Stimulated activated CD8-positive, alpha-beta memory T cell treated with anti-CD3 and anti-CD28 coated beads, Interleukin-7, amount 100 ng/mL, for 48 hours (primary cell): ENCODE measurements at places on chromosomes 6 and 20.
A peak's percentile ranks its signal among the peaks of the same experiment; 100 is the strongest.

- DNase-seq = no peak
Measured at GRCh38 chr20:15584507-15584906, 988.7 kb downstream of the KIF16B start.

DNA sequence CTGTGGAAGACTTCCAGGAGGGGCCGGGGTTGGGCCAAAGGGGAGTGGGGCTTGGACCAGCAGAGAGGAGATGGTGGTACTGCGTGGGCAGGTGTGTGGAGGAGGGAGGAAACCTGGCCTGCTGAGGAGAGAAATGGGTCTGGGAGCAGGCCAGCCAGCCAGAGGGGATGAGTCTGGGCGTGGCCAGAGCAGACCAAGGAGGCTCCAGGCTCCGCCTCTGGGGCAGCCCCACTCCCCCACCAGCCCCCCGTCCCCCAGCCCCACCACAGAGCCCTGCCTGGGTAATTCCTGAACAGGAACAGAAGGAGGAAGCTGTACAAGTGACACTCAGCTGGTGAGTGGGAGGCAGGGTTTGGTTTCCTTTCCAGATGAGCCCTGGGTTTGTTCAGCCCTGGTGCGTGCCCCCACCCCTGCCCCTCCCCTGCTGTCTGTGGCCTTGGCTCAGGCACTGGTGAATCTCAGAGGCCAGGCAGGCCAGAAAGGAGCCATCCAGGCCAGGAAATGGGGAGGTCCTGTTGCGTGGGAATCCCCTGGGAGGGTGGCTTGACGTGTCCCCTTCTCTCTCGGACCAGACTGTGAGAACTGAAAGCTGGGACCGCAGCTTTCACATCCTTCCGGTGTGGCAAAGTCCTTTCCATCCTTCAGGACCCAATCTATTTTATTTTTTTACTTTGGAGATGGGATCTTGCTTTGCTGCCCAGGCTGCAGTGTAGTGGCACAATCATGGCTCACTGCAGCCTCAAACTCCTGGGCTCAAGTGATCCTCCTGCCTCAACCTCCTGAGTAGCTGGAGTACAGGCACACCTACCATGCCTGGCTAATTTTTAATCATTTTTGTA, 9.4 kb upstream of the SRC start:
- DNase-seq = peak; percentile 32

DNA sequence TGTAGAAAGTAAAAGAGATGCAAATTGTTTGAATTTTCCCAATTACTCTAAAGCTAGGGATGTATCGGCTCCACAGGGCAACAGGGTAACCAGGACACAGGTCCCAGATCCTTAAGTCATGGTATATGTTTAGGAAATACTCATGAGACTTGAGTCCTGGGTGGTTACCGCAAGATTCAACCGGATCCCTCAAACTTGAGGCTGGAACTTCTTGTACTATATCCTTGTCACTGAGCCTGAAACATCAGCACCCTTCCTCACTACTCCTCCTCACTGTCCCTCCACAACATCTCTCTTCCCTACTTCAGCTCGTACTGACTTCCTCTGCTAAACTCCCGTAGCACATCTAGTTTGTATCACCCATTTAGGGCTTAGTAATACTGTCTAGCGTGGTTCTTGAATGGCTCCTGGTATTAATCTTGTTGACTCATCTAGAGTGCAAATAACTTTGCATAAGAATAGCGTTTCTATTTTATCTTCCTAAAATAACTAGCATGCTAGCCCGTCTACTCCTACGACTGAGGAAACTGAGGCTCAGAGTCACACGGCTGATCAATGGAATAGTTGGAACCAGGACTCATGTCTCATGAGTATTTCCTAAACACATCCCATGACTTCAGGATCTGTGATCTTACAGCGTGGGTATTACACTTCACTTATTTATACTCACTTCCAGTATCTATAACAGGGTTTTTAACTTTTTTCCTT, 72.1 kb downstream of the FILIP1 start:
- no peak for DNase-seq

- no peak for DNase-seq
Measured at GRCh38 chr6:15166121-15166520, 79.7 kb upstream of the JARID2 start.

DNA sequence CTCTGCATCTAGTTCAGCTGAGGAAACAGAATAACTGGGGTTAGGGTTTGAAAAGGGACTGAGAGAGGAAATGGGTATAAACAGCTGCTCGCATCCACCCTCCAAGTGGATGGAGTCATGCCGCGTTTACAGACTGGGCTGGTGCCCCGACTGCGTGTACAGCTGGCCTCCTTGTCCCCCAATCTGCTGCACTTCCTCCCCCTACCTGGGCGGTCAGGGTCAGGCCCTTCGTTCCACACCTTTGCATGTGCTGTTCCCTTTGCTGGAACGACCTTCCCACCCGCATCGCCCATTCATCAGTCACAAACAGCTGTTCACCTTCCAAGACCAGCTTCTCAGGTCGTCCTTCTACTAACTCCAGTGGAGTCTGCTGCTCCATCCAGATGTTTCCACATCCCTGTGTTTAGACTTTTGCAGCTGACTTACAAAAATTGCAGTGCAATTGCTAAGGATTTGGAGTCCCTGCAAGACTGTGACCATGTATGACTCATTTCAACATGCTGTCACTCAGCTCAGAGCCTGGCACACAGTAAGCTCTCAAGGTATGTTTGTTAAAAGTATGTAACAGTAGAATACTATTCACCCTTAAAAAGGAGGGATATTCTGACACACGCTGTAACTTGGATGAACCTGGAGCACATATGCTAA, 129.3 kb downstream of the DTNBP1 start:
- no peak for DNase-seq

GRCh38 chr20:57209413-57209812, 57.0 kb downstream of the BMP7 start:
- DNase-seq = no peak

DNA sequence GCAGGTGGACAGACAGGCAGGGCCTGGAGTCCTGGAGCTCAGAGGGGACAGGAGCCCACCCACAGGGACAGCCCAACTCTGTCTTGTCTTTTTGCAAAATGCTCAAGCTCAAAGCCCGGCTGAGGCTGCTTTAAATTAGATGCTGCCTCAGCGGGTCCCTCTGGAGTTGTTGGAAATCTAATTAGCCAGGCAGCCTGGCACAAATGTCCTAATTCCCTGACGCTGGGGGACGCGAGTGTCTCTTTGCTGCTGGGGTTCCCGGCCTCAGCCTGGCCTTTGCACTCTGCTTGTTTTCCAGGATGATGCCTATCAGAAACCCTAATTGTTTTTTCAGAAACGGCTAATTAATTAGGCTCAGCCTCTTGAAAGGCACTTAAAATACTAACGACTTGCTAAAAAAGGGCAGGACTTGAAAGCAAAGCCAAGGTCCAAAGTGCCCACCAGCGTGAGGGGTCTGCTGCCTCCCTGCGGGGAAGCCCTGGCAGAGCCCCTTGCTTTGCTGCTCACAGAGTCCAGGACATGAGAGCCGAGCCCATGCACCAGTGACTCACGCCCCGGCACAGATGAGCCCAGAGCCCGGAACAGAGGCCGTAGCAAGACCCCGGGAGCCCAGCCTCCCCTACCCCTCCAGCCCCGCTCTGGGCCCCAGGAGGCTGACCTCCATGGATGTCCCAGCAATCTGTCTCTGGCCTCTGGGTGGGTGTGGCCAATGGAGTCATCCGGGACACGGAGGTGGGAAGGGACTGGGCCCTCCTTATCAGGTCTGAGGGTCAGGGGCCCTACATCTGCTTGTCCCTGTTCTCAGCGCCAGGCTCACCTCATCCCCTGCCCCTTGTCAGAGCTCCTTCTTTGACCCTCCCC, 46.0 kb upstream of the BHLHE23 start:
- DNase-seq = no peak

DNA sequence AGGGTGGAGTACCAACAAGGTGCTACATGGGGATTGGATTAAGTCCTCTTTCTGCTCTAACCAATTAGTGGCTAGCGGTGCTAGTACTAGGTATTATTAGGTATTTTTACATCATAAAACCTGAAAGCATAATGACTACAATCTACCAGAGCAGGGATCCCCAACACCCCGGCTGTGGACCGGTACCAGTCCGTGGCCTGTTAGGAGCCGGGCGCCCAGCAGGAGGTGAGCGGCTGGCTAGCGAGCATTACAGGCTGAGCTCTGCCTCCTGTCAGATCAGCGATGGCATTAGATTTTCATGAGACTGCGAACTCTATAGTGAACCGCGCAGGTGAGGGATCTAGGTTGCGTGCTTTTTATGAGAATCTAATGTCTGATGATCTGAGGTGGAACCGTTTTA, 9.1 kb upstream of the CD40 start:
- DNase-seq = no peak

GRCh38 chr6:135493218-135493961, 4.2 kb downstream of the AHI1 start:
- DNase-seq = no peak

DNA sequence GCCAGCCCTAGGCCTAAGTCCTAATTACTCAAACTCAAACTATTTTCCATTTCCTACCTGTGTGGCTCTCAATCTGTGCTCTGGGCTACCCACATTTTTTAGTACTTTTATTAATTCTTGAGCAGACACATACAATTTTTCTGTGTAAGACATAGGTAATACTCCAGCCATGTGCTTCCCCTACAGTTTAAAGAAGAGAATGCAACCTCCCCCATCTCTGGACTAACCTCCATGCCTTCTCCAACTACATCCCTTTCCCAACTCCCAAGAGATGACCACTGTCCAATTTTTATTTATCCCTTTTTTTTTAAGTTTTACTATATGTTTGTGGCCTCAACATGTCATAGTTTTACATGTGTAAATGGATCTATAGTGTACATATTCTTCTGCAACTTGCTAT, 5.8 kb downstream of the HMGN4 start:
- DNase-seq = no peak

- no peak for DNase-seq
Measured at GRCh38 chr6:55819811-55820210, 55.6 kb downstream of the BMP5 start.

DNA sequence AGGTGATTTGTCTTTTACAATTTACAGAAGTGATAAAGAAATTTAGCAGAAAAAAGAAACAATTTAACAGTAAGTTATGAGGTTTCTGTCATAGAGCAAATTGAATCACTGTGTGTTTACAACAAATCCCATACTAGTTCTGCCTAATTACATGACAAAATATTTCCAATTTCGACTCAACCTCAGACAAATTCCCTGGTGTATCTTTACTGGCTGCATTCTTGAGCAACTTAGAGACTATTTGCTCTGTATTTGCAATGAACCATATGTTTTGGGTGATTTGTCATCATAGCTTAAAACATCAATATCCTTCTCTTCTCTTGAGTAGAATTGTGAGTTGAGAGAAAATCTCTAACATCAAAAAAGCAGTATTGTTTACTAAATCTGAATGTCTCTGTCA, 128.7 kb downstream of the SIM1 start:
- no peak for DNase-seq

DNA sequence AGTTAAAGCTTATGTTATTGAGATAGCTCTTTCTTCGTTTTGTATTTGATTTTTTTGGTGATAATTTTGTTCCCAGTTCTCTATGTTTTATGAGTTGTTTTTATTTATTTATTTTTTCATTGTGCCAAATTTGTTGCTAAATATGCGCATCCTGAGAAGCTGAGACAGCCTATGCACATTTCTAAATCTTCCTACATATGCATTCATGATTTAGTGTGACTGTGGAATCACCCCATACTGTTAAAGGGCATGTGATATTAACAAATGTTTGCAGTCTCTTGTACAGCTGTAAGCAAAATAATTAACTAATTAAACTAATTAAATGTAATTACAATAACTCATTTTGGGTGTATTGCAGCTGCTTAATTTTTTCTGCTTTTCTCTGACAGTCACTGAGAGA, 10.4 kb downstream of the TFAP2B start:
- DNase-seq = no peak

DNA sequence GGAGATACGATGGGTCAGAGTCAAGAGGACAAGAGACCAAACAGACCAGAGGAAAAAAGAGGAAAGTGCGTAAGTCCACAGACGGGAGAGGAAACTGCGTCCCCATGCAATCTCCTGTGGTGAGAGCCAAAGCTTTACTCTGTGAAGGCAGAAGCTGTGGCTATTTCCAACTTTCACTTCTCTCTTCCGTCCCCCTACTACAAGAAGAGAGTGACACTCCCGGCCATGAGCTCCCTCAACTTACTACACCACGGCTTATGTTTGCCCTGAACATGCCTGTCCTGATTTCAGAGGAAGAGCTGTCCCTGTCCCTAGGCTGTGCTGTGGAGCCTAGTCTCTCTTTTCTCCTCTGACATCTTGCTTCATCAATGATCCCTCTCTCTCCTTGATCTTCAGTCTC, 11.5 kb upstream of the SSR1 start:
- no peak for DNase-seq

- no peak for DNase-seq
Measured at GRCh38 chr6:15380351-15380750, 134.5 kb downstream of the JARID2 start.

- DNase-seq = no peak
Measured at GRCh38 chr6:125562156-125562555, 187.3 kb upstream of the HEY2 start.

DNA sequence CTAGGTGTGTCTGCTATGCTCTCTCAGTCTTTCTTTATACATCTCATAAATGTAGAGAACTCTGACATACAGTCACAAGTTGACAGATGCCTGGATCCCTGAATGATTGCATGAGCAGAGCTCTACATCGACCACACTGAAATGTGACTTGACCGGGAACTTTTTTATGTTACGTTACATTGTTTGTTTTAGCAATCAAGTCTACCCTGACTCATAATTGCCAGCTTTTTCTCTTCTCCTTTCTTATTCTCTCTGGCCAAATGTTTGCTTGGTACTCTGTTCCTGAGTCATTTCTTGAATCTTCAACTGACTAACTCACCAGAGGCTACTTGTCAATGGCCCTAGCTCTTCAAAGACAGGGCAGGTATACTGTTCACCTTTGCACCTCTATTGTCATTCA, 213.6 kb upstream of the DTNBP1 start:
- DNase-seq = no peak

DNA sequence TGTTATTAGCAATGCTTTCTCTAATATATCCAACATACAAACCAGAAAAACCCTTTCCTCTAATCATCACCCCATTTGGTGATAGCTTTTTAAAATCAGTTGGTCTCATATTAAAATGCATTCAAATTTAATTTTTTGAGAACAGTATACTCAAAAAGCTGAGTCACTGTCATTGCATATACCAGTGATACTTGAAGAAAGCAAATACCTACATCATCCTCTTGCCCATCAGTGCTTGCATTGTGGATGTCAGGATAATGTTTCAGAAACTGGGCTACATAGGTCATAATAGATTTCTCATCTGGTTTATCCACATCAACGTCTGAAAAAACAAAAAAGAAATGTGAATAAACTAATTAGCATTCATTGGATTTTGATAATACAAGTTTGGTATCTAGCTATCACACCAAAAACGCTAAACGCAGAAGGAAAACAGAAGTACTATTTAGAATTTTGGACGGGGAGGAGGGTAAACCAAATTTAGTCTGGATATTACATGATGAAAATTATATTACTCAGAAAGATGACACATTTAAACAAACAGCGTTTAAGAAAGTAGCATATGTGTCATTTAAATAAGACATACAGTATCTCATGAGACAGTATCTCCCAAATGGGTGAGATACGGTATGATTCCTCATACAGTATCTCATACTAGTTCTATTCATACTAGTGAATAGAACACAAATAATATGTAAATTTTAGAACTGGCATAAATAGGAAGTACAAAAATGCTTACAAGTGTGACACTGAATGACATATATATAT, 134.6 kb downstream of the SYNE1 start:
- DNase-seq = no peak

GRCh38 chr20:41095110-41095969, 42.0 kb upstream of the PLCG1 start:
- DNase-seq = peak; percentile 20
